Activated T-cell treated with anti-CD3 and anti-CD28 coated beads for 24 hours (primary cell): ENCODE measurements at places on chromosomes 7 and 10.

DNA sequence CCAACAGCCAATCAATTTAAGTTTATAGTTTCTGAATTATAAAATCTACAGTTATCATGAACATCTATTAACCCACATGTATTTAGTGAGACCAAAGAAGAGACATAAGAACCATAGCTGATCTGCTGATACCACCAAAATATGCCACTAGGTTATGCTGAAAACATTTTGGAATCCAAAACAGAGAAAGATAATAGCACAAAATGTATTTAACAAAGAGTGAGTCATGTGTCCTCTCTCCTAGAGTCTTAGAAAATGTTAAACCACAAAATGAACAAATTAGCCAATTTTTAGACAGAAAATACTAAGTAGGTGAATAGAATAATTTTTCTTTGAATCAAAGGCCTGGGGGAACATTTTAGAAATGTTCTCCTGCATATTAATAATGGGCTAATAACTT lies 527.5 kb downstream of the GPAM start:
- DNase-seq, result no peak

DNA sequence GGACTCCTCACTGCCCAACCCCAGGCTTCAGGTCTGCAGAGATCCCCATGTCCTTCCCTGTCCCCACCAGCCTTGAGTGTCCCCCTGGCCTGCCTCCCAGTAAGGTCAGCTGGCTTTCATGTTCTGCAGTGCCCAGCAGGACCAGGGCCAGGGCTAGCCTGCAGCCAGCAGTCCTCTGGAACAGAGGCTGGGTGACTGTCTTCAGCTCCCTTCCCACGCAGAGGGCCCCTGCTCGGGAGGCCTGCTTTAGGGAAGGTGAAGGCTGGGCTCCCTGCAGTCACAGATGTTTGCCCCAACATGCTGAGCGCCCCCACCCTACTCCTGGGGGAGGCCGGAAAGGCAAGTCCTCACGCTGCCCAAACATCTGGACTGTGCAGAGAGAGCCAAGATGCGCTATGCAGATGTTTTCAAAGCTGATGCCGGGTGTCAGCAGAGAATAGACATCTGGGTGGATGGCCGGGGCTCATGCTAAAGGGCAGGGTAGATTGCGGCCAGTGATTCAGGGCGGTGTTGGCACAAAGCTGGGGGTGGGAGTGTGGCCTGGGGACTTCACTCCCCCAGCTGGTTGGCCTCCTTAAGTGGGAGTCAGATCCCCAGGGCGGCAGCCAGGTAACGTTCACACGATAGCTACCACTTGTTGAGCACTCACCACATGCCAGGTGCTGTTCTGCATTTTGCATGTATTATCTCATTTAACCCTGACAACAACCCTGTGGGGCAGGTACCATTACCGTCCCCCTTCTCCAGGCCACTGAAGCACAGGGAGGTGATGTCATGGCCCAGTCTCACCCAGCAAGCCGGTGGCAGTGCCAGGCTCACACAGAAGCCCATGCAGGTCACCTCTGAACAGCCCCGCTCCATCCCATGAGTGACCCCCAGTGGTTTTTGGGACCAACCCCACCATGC lies 71.2 kb upstream of the COL13A1 start:
- DNase-seq, result no peak

DNA sequence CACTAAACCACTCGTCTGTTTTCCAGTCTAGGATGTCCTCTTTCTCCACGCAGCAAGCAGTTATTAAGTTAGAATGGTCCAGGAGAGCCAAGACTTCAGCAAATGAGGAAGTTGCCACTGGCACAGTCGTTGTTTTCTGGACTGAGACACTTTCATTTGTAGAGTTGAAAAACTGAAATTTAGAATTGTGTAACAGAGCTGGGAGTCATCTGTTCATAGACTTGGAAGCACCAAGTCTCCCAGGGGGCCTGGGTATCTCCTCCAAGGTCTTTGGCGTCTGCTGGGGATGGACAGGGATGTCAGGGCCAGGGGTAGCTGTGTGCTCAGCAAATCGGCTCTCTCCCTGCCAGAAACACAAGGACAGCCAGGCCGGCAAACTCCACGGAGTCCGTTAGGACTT lies 208.4 kb downstream of the FANK1 start:
- DNase-seq, result no peak

- no peak for DNase-seq
Observed at GRCh38 chr7:53151496-53151895, 116.1 kb downstream of the POM121L12 start.

DNA sequence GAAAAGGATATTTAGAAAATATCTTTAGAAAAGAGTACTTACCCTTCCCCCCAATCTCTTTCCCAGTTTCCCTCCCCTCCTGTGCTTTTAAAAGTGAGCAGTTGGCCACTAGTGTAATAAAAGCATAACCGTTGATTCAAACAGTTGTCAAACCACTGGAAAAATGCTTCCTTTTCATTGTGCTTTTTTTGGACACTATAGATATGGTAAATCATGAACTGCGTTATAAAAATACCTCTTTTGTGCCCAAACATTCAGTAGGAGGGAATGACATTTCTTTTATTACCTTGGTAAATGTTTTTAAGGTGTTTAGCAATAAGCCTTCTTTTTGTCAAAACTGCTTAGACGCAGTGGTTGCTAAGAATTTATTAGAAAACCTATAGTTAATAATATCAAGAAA lies 232.4 kb downstream of the SLC25A13 start:
- DNase-seq, result no peak

GRCh38 chr7:41449286-41449685 lies 253.6 kb downstream of the INHBA start:
- no peak for DNase-seq

DNA sequence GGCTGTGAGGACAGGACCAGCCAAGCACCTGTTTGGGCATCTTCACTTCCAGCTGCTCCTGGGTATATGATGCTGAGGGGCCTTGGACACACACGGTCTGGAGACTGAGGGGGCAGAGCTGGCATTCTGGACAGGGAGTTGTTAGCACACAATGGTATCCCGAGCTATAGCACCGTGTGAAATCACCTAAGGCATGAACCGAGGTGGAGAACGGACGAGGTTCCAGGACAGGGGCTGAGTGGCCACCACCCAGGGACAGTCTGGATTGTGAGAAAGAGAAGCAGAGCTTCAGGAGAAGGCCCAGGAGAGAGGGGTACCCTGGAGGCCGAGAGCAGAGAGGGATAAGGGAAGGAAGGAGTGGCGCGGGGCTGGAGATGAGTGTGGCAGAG lies 571.8 kb downstream of the TCERG1L start:
- no peak for DNase-seq

DNA sequence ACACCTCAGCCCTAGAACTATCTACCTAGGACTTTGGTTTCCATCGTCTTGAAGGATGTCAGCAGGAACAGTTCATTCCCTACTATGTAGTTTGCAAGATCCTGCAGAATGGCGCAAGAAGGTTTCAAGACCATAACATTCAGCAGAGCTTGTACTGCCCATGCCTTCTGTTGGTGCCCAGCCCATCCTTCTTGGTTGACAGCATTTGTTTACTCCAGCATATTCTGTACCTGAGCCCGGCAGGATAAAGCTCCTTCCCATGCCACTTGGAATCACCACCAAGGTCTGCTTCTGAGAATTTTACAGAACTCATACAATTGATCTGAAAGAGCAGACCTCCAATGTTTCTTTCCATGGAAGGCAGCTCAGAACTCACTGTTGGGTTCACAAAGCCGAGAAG lies 150.8 kb downstream of the ARID5B start:
- no peak for DNase-seq

DNA sequence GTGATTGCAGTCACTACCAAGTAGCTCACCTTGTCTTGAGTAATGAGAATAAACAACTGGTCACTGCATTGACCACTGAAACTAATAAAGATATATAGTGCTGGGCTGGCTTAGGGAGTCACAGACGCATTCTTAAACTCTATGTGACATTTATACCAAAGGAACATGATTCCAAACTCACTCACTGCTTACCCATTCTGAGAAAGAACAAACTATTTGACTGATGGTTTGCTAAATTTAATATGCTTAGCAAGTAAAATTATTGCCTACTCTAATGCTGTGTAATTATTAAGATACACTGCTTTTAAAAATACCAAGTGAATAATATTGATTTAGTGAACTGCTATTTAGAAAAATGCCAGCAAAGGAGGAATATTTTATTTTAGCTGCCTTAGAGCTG lies 191.1 kb downstream of the LRMDA start:
- no peak for DNase-seq

DNA sequence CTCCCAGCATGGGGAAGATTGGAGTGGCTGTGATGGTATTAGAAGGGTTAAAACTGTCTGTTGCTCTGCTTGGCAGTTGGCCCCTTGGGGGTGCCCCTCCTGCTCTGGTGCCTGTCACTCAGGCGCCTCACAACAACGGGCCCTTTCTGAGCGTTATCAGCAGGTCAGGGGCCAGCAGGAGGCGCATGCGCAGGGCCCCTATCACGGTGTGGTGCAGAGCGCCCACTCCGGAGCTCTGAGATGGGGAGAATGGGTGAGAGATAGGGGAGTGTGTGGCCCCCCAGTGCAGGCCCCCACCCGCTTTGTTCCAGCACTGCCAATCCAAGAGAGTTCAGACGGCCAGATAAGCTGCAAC lies 24.8 kb downstream of the GBX1 start:
- no peak for DNase-seq

GRCh38 chr10:102616066-102616770 lies 28.1 kb upstream of the TRIM8 start:
- no peak for DNase-seq

DNA sequence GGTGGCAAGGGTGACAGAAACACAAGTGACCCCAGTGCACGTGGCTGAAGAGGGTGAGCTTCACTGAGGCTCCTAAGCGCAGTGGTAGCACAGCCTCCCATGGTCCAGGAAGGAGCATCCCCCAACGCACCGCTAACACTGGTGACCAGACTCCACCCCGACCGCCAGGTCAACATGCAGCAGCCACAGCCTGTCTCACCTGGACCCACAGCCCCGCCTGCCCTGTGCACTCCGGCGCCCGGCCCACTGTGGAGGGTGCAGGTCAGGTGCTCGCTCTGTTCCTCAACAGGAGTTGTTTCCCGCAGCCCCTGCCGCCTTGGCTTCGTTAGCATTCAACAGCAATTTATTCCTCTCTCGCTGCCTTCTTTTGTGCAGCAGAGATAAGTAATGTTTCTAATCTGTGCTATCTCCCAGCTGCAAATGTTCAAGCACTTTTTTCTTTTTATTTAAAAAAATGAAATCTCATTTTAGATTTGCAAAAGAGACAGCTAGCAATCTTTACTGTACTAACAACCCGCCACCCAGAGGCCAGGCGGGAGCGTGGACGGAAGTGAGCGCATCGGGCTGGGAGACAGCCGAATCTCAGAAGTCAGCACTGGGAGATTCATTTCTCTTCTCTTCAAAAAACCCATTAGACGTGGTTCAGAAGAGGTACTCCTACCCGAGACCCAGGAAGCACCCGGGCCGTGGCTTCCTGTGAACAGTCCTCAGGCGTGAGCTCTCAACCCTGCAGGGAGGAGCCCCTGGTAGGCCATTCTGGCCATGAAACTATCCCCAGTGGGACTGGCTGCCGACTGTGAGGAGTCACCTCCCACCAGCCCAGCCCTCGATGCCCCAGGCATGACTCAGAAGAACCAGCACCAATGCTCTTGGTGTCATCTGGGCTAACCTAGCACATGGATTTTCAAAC lies 133.4 kb downstream of the MAD1L1 start:
- DNase-seq, result no peak

GRCh38 chr10:1650542-1651269 lies 86.6 kb downstream of the ADARB2 start:
- DNase-seq, result no peak

GRCh38 chr7:28686418-28686800 lies 271.7 kb downstream of the TRIL start:
- no peak for DNase-seq

DNA sequence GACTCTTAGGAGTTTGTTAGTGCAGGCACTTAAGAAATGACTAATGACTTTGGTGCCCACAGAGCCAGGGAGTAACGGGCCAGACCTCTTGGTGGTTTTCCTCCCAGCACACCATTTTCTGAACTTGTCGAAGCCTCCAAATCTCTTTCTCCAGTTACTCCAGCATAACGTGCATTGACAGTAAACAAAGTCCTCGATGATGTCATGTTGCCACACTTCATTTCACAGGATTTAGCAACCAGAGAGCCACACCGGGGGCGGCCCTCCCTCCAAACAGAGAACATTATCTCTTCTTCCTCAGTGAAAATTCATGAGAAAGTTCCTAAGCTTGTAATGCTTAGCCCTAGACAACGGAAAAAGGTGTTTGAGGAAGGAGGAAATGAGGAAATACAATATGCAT lies 4.0 kb upstream of the SVOPL start:
- no peak for DNase-seq

DNA sequence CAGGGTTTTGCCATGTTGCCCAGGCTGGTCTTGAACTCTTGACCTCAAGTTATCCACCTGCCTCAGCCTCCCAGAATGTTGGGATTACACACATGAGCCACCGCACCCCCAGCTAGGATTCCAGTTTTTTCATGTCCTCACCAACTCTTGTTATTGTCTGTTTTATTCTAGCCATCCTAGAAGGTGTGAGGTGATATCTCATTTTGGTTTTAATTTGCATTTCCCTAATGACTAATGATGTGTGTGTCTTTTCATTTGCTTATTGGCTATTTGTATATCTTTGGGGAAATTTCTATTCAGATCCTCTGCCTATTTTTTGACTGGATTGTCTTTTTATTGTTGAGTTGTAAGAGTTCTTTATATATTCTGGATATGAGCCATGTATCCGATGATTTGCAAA lies 59.2 kb upstream of the ZMIZ2 start:
- DNase-seq, result no peak

- DNase-seq, result no peak
Observed at GRCh38 chr10:106836933-106837663, 327.4 kb downstream of the SORCS1 start.

DNA sequence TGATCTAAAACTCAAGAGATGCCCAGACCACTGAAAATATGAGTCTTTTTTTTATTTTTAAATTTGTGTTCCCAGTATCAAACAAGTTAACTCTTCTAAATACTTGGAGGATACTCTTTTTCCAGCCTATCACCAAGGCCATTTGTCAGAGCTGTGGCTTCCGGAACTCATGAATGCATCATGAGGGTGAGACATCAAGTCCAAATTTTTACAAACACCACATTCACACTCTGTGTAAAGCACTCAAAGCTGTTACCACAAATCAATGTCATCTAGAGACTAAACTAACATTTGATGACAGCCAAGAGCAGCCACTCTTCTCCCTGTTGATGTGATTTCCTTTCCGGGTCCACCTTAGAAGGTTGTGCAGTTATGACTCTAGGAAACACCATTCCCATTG lies 43.8 kb upstream of the ARID5B start:
- DNase-seq, result no peak

GRCh38 chr10:61905837-61906561 lies 4.5 kb downstream of the ARID5B start:
- no peak for DNase-seq

- no peak for DNase-seq
Observed at GRCh38 chr10:98611436-98611835, 164.7 kb upstream of the HPS1 start.

- no peak for DNase-seq
Observed at GRCh38 chr7:84664626-84665025, 470.0 kb upstream of the SEMA3A start.

- no peak for DNase-seq
Observed at GRCh38 chr7:71361451-71362032, 229.6 kb downstream of the GALNT17 start.

GRCh38 chr7:105639667-105640493 lies 58.6 kb upstream of the EFCAB10 start:
- no peak for DNase-seq

GRCh38 chr10:71865561-71866041 lies 14.6 kb upstream of the PSAP start:
- no peak for DNase-seq
